ENCODE measurements at places on chromosomes 5 and 9. TPM values are rescaled to one million over a fixed set of nuclear protein-coding genes. Genes with fewer than 3 reads are reported as not detected.

Gene ATG12
- total RNA-seq: 63.9 TPM

Gene STK32A
- total RNA-seq: not detected

Gene GHR
- total RNA-seq: not detected

Gene NCS1
- 31.0 TPM for total RNA-seq

Gene SLC4A9
- not detected for total RNA-seq

Gene MYOZ3
- total RNA-seq: not detected

Gene ALG2
- 56.9 TPM for total RNA-seq

Gene PCDHA2
- not detected for total RNA-seq

Gene CKMT2
- total RNA-seq: not detected

Gene C5
- total RNA-seq: 1.0 TPM

Gene TMC1
- total RNA-seq: not detected

Gene UBE2QL1
- not detected for total RNA-seq

Gene QRFP
- not detected for total RNA-seq

Gene STKLD1
- total RNA-seq: not detected
